NCI-H187 treated with DMSO at 0.1 percent for 48 hours (cell line): ENCODE measurements at places on chromosomes 11 and 22.

- DNase-seq, result no peak
Observed at GRCh38 chr11:83092488-83093384, 21.0 kb upstream of the RAB30 start.

GRCh38 chr11:77668760-77669159 lies 31.2 kb upstream of the CLNS1A start:
- no peak for DNase-seq

GRCh38 chr11:111082664-111083063 lies 162.9 kb upstream of the POU2AF2 start:
- no peak for DNase-seq

GRCh38 chr11:21771097-21771496 lies 421.8 kb upstream of the ANO5 start:
- no peak for DNase-seq
